ENCODE measurements at places on chromosomes 1 and 21.

GRCh38 chr1:168466092-168466713 is 77.6 kb downstream of the XCL2 start:
- no peak for DNase-seq

DNA sequence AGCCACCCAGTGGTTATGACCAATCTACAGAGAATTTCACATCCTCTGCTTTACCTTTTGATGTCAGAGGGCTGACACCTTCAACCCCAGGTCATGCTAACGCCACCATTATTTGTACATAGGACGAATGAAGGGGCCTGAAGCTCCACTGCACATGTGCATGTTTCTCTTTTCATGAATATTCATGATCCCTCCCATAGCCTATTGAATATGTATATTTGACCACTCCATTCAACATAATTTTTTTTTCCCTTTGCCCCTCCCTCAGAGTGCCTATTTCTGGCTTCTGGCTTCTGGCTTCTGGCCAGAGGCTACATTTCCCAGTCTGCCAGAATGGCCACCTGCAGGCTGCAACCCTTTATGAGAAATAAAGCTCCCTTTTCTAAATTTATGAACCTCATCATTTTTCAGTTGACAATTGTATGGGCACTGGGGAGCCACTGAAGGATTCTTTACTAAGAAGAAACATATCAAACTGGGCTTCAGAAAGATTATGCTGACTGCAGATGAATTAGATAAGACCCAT is 406.7 kb downstream of the SIPA1L2 start:
- no peak for DNase-seq

GRCh38 chr1:212463565-212464285 is 31.0 kb downstream of the NENF start:
- no peak for DNase-seq

DNA sequence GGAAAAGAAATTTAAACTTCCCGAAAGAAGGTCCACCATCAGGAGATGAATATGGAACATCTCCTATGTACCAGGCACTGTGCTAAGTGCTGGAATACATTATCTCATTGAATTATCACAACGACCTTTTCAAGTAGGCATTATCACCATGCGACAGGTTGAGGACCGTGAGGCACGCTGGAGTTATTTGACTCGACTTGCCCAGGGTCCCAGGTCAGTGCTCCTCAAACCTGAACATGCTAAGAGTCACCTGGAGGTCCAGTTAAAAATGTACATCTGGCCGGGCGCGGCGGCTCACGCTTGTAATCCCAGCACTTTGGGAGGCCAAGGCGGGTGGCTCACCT is 15.9 kb upstream of the AGTRAP start:
- no peak for DNase-seq

DNA sequence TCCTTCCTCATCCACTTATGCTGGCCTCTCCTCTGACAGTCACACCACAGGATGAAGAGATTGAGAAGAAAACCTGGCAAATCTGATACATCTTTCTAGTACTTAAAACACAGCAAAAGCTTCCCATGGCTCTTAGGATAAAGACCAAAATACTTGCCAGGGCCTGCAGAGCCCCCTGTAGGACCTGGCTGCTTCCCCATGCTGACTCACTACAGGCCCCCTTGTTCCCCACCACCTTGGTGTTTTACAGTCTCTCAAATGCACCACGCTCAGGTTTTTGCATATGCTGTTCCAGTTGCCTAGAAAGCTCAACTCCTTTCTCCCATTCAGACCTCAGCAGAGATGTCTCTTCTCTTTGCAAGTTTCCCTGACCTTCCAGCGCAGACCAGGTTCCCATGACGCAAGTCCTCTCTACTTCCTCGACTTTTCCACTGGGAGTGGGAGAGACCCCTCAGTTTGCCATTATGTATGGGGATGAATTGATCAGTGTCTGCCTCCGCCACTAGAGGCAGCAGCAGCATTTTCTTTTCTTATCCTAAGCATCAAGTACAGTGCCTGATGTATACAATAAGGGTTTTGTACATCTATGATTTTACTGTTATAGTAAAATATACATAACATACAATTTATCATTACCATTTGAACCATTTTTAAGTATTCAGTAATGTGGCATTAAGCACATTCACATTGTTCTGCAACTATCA is 113.8 kb upstream of the C8B start:
- DNase-seq = no peak

DNA sequence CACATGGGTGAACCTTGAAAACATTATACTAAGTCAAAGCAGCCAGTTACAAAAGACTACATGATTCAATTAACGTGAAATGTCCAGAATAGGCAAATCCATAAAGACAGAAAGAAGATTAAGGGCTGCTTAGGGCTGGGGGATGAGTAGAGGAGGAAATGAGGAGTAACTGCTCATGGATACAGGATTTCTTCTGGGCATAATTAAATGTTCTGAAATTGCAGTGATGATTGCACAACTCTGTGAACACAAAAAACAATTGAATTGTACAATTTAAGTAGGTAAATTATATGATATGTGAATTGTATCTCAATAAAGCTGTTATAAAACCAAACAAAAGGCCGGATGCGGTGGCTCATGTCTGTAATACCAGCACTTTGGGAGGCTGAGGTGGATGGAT is 52.2 kb downstream of the RERE start:
- no peak for DNase-seq

- DNase-seq = no peak
Measured at GRCh38 chr1:160124705-160125478, 9.3 kb downstream of the ATP1A2 start.

DNA sequence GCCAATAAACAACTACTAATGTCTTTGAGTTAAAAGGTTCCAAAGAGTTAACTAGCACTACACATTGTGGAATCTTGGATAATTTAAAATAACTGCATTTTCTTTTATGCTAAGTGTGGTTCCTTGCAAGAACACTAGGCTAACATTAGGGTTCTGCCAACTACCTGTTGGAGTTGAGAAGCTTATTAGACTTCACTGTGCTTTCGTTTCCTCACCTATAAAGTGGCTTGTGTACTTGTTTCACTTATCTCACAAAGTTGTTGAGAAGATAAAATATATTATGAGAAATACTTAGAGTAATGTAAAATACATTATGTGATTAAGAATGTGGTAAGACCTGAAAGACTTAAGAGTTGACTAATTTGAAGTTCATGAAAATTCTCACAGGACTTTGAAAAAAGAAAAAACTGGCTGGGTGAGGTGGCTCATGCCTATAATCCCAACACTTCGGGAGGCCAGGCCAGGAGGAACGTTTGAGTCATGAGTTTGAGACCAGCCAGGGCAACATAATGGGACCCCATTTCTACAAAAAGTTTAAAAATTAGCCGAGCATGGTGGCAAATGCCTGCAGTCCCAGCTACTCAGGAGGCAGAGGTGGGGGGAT is 5.6 kb upstream of the RRAGC start:
- DNase-seq = no peak

- no peak for DNase-seq
Measured at GRCh38 chr1:24635195-24635843, 7.8 kb upstream of the SRRM1 start.

DNA sequence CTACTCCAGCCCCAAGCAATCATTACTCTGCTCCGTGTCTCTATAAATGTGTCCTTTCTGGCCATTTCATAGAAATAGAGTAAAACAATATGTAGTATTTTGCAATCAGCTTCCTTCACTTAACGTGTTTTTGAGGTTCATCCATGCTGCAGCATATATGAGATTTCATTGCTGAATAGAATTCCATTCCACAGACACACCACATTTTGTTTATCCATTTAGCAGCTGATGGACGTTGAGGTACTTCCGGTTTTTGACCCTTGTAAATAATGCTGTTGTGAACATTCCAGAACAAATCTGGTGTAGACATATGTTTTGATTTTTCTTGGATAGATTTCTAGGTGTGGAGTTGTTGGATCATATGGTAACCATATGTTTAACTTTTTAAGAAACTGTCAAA is 30.7 kb downstream of the ADAM30 start:
- DNase-seq = no peak

- DNase-seq = no peak
Measured at GRCh38 chr1:4425892-4426291, 228.5 kb upstream of the AJAP1 start.

All from nucleus accumbens (tissue), 56 donors.